ENCODE measurements at places on chromosomes 11 and 22.

GRCh38 chr11:20647976-20648565 lies 21.3 kb upstream of the NELL1 start:
- DNase-seq, result no peak

DNA sequence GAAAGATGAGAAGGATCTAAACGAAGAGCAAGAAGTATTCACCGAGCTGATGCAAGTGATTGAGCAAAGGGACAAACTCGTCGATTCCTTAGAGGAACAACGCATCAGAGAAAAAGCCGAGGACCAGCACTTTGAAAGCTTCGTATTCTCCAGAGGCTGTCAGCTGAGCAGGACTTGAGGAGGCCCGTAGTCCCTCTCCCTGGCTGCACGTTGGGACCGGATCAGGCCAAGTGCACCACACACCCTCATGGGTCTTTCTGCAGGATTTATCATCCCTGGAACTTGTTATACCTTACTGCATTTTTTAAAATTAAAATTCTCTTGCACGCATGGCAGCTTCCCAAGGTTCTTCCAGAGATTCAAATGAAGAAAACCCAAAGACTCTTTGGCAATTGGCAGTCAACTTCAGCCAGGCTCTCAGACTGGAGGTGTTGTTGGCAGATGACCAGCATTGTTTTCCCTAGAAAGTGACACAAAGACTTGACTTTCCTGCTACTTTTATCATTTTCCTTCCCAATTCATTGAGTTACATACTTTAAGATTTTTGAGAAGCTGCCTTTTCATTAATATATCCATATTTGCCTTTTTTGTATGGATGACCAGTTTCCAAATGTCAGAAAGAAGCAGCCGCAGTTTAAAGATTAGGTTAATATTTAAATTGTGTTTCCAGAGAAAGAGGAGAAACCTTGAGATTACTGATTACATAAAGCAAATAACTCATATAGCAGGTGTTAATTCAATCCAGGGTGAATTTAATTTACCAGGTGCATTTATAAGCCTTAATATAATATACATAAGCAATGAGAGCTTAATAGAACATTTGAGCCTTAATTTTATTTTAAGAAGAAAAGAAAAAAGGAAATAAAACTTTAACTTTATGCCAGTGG lies 18.8 kb upstream of the PARVA start:
- no peak for DNase-seq

DNA sequence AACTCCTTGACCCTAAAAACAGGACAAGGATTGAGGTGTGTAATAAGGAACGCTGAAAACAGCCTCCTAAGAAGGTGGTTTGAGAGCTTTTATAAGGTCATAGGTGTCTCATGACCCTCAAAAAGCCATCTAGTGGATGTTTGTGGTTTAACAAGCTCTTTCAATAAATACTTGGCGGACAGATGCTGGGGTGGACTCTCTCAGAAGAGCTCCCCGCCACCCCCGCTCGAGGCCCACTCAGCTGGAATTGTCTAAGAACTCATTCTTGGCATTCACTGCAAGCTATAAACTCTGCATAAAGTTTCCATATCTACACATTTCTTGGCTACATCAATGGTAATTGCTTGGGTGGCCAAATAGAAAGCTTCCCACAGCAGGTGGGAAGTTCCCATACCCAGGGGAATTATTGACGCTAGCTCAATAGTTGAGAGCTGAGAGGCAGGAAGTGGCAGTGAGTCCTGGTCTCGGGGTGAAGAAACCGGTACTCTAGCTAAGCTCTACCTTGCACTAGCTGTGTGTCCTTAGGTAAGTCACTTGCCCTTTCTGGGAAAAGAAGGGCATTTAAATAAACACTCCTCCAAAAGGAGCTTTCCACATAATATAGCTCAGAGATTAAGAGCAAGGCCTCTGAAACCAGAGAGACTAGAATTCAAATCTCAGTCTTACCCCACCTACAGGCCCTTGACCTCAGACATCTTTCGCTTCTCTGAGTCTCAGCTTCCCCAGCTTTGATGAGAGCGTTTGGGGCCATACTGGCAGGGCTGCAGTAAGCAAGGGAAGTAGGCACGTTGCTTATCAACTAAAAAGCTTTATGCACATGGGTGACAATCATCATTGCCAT lies 6.4 kb downstream of the MS4A15 start:
- no peak for DNase-seq

GRCh38 chr11:47593492-47593933 lies 698 bp downstream of the C1QTNF4 start:
- no peak for DNase-seq

- no peak for DNase-seq
Observed at GRCh38 chr22:37026325-37026724, 6.8 kb downstream of the MPST start.

DNA sequence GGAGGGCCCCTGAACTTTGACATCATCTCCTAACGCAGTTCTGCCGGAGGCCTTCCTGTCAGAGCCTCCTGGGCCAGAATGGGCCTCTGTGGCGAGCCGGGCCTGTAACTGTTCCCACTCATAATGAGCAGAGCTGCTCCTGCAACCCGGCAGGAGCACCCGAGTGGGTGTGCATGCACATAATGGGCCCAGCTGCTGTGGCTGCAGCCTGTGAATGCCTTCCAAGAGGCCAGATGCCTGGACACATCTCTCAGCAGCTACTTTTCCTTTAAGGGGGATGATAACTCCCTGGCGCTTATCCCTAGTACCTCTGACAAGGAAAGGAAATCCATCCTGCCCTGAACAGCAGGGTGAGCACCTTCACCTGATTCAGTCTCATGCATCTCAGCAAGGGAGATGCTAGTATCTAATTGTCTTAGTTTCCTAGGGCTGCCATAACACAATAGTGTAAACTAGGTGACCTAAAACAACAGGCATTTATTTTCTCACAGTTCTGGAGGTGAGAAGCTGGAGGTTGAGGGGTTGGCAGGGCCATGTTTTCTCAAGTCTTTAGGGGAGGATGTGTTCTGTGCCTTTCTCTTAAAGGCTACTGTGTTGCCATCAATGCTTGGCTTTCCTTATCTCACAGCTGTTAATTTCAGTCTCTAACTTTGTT lies 120.5 kb downstream of the TEAD1 start:
- DNase-seq, result no peak

DNA sequence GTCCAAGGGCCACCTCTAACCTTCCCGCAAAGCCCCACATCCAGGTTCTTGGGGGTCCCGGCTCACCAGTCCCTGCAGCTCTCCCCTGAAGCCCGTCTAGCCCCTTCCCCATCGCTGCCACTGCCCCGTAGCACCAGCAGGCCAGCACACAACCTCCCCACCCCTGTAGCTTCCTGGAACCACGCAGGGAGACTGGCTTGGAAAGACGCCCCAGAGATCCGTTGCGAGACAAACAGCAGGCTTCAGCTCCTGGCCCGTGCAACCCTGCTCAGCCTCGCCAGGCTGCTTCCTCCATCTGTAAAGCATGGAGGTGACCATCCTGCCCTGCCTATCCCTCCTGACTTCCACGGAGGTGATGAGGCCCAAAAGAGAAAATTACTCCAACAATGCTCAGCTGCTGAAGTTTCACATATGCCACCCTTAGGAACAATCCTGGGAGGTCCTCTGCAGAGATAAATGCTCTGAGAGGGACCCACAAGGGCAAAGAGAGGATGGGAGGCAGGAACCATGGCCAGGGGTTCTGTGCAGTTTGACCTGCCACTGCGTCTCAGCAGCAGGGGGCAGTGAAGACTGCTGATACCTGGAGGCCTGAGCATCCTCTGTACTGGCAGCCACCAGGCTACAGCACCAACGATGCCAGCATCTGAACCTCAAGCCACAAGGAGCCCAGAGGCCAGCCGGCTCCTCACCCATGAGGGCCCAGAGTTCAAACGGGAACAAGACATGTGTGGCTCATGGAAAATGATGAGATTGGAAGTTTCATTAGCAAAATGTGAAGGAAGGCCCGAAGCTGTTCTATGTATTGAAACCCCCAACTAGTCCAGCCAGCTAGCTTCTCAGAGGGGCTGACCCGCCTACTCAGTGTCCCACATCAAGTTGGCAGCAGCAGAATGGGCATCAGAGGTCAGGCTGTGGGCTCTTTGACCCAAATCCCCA lies 16.1 kb downstream of the DGCR2 start:
- DNase-seq, result peak; percentile 26

GRCh38 chr11:1055990-1056771 lies 18.5 kb upstream of the MUC2 start:
- DNase-seq, result no peak

DNA sequence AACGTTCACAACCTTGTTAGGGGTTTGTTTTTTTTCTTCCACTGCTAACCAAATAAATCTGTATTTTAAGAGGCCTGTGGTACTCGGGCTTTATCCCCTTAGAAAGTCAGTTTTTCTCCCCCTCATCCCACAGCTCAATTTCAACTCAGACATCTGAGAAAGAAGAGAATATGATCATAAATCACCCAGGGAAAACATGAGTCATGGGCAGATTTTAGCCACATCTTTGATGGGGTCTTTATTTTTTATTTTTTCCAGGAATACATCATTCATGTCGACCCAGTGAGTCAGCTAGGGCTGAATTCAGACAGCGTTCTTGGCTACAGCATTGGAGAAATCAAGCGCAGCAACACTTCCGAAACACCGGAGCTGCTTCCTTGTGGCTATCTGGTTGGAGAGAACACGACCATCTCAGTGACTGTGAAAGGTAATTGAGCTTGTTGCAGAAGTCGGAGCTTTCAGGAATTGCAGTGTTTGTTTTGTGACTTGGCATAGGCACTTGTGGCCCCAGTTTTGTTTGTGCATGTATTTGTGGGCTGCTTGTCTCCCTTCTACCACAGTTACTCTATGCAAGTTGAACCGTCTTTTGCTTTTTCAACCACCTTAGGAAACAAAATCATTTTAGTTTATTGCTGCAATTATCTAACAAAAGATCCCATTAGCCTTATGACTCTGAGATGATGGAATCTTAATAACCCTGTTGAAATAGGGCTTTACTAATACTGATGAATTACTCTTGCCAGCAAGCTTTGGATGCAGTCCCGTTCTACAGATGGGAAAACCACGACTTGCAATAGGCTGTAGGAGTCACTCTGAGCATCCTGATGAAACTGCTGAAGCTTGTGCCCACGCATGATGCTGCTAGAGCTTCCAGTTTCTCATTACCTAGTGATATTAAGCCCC lies 62.7 kb downstream of the DBX1 start:
- no peak for DNase-seq

- DNase-seq, result no peak
Observed at GRCh38 chr11:2099516-2100349, 39.5 kb downstream of the IGF2 start.
